ENCODE measurements at places on chromosomes 11 and 22.

DNA sequence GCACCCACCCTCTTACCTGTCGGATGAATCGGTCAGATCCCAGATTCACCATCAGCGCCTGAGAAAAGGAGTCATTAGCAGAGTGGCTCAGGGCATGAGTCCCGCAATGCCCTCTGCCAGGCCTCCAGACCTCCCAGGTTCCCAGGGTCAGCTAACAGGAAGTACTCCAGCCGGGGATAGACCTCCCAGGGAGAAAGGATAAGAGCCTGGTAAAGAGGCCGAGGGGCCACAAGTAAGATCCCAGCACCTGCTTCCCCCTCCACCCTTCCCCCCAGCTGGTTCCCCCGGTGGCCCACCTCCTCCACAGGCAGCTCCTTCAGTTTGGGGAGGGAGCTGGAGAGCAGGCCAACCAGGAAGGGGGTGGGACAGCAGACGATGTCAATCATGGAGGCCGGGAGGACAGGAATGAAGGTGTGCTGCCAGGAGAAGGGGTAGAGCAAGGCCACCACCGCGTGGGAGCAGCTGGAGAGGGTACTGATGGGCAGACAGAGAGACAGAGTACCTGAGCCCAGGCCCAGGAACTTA is 16.4 kb downstream of the RPL27A start:
- peak; percentile 62 for DNase-seq

GRCh38 chr11:121417055-121417551 is 35.0 kb upstream of the SORL1 start:
- peak; percentile 95 for DNase-seq

- no peak for DNase-seq
These were observed 29.4 kb downstream of the SIK2 start for GRCh38 chr11:111631666-111632039.

- no peak for DNase-seq
These were observed 124.7 kb upstream of the POU2AF2 start for GRCh38 chr11:111120696-111121302.

- no peak for DNase-seq
These were observed 2.9 kb upstream of the KIRREL3 start for GRCh38 chr11:127003260-127003981.

DNA sequence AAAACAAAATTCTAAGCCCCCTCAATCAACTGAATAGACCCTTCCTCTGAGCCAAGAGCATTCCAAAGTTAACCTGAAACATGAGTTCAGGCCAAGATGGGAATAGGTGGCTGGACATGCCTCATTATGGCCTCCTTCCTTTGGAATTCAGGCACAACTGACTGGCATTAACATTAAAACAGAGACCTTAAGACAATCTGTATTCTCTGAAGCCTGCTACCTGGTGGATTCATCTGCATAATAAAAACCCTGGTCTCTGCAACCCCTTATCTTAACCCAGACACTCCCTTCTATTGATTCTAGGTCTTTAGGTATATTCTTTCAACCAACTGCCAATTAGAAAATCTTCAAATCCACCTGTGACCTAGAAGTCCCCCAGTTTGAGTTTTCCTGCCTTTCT is 66.3 kb downstream of the JRKL start:
- no peak for DNase-seq

DNA sequence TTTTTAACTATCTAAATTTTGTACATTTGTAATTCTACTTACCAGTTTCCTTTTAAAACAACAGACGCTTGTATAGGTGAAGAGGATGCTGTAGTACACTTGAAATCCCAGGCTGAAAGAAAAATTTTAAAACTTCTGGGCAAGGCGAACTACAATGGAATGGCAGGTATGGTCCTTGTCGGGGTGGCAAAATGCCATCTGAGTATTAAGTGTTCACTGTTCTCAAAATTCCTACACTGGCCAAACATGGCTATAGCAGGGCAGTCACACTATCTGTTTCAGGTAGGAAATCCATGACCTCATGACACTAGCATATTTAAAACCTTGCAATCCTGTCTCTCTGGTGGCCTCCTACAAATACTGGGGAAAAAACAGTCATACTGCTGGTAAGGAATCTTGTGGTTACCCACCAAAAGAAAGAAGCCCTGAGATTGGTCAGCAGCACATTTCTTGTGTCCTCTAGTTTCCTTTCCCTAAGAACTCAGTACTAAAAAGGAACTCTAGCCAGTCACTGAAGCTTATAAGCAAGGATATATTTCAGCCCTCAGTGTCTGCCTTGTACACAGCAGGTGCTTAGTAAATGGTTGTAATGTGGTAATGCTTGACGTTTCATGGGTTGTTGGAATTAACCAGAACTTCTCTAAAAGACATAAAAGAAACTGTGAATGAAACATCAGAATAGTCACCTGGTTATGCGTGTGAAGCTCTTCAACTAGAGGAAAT is 5.2 kb upstream of the ZC3H12C start:
- DNase-seq, result no peak

DNA sequence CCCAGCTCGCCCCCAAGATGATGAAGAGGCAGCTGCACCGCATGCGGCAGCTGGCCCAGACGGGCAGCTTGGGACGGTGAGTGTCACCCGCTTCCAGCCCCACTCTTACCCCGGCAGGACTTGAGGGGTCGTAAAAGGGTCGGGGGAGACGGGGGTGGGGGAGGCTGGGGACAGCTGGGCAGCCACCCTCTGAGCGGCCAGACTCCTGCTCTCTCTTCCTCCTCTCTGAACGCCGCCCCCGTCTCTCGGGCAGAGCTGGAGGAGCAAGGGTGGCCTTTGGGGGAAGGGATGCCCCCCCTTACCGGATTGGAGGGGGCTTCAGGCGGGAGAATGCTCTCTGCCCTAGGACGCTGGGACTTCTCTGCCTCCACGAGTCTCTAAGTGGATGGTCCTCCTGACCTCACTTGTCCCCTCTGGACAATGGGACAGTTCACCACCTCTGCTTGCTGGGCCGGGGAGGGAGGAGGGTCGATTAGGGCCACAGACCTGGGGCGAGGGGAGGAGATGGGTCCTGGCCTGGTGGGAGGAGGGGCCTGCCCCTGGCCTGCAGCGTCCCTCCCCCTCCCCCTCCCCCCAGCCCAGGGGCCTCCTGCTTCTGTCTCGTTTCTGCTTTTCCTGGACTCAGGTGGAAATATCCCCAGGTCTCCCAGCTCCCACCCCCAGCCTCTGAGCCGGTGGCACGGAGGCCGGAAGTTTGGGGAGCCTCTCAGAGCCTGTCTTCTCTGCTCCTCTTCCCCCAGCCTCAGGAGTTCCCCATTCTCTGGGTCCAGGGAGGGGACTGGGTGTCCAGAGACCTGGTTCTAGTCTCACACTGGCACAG is 512 bp downstream of the SH3BP1 start:
- no peak for DNase-seq

- DNase-seq, result no peak
These were observed 7.9 kb downstream of the FOXR1 start for GRCh38 chr11:118979434-118979833.

- no peak for DNase-seq
These were observed 200.0 kb upstream of the NAV2 start for GRCh38 chr11:19512618-19513017.

DNA sequence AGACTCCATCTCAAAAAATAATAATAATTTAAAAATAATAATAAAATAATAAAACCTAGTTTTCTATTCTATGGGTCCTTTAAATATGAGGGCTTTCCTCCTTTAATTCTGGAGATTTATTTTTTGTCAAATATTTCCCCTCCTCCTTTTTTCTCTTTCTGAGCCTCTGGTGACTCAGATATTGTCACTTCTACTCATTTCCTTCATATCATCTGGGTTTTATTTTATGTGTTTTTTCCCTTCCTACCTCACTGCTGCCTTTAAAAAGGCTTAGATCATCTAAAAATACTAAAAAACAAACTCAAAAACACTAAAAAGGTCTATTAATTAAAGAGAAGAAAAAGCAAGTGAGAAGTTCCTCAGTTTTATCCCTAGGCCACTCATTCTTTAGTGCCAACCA is 138.9 kb downstream of the SPON1 start:
- DNase-seq, result no peak

Measured in posterior vena cava (tissue), 2 donors.